ENCODE measurements at places on chromosomes 1 and 21. TPM values are rescaled to one million over a fixed set of nuclear protein-coding genes. Genes with fewer than 3 reads are reported as not detected.

DNA sequence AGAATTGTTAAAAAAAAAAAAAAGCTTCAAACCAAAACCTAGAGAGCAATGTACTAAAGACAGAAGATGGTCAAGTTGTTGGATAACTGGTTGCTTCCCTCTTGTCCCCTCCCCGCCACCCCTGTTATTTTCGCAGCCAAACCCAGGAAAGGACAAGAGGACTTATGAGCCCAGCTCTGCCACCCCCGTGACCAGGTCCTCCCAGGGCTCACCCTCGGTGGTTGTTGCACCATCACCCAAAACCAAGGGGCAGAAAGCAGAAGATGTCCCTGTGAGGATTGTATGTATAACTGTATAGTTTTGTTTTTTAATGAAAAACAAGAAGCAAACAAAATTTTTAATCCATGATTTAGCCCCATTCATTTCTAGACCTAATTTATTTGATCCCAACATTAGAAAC, 69.4 kb downstream of the VPS26C start:
- DNase-seq: no peak

GRCh38 chr1:168375566-168376300, 95.1 kb downstream of the TBX19 start:
- DNase-seq: no peak

GRCh38 chr21:18222346-18222745, 22.3 kb upstream of the CHODL start:
- DNase-seq: no peak

- DNase-seq: no peak
Measured at GRCh38 chr1:199843861-199844260, 183.6 kb upstream of the NR5A2 start.

GRCh38 chr1:94773296-94773809, 46.8 kb upstream of the SLC44A3 start:
- DNase-seq: no peak

DNA sequence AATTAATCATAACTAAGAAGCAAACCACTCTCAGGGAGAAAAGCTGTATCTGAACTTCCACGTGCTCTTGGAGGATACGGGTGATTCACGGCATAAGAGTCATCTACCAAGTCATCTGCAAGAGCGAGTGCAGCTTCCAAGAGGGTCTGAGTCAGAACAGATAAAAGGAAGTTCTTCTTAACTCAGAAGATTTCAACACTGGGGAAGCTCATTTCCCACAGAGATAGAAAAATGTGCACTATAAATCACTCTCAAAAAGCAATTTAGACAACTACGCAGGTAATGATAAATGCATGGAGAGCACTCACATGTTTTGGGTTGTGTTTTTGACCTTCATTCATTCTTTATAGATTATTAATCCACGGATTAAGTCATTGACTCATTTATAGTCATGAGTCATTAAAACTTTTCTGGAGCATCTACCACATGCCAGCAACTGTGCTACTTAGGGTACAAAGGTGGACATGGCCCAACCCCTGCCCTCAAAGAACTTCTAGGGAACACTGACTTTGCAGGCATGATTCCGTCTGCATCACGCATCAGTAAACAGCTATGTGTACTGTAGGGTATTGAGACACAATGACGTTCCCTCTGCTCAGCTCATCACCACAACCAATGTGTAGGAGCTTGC, 20.8 kb downstream of the KCNJ15 start:
- no peak for DNase-seq

DNA sequence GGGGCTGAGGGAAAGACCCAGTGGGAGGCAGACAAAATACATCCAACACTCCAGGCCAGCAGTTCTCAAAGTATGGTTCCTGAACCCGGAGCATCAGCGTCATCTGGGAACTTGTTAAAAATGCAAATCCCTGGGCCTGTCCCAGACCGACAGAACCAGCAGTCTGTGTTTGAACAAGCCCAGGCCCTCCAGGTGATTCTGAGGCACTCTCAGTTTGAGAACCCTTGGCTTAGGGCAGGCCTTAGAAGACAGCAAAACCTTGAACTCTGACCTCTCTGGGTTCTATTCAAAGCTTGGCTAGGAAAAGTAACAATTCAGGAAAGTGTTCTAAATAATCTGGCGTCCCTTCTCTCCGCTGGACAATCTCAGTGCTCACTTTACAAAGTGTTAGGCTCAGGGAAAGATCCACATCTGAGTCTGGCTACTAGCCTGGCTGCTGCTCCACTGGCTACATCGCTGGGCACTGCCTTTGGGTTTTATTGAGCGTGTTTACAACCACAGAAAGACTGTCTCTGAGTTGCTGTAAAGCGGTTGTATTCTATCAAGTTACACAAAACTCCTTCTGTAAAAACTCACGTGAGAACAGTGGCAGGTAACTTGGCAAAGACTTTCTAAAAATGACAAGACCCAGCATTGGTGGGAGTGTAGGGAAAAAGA, 166.1 kb downstream of the HIVEP3 start:
- no peak for DNase-seq

DNA sequence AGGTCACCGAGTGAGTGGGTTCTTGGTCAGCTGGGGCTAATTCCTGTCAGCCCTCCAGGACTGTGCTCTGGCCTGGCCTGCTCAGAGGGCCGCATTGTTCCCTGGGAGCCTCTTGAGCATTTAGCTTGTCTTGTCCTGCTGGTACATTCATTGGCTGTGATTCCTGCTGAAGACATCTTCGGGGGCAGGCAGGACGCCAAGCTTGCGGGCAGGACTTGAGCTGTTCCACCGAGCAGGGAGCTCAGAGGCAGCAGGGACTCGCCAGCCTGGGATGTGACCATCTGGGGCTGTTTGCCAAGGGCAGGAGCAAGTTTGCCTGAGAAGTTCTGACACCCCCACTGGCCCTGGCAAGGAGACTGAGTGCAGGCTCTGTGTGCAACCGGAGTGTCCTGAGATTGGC, 7.0 kb upstream of the SLC26A9 start:
- DNase-seq: no peak

GRCh38 chr1:164891615-164892014, 332.6 kb downstream of the PBX1 start:
- no peak for DNase-seq

DNA sequence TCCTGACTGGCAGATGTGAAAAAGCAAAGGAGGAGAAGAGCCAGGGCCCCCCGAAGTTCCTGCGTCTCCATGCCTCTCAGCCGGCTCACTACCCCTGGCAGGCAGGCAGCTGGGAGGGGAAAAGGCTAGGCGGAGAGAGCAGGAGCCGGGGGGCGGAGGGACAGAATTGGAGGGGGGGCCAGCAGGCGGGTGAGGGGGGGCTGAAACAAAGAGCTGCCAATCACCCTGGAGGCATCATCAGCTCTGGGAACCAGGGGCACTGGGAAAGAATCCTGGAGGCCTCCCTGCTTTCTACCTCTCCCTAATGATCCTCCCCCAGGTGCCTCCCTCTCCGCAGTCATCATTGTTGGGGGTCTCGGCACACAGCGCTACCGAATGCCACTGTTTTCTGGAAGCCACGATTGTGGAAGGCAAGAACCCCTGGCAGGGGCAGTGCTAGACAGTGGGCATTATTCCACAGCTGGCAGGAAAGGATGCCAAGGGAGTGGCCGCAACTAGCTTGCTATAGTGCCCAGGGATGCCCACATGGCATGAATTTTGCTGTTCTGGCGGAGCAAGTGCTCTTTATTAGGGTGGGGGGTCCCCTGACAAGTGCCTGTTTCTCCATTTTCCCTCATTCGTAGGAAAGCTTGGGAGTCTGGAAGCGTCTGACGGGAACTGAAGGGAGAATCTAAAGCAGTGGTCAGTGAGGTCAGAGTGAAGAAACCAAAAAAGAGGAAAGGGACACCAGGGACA, at the start of gene THBS3:
Gene THBS3, minus strand, starts transcription at position 92 of the 735 bp plus-strand sequence. Its CDS starts 21 bp downstream, at position 71.
- DNase-seq: no peak

GRCh38 chr1:200909071-200909470, 14.4 kb downstream of the INAVA start:
- no peak for DNase-seq

DNA sequence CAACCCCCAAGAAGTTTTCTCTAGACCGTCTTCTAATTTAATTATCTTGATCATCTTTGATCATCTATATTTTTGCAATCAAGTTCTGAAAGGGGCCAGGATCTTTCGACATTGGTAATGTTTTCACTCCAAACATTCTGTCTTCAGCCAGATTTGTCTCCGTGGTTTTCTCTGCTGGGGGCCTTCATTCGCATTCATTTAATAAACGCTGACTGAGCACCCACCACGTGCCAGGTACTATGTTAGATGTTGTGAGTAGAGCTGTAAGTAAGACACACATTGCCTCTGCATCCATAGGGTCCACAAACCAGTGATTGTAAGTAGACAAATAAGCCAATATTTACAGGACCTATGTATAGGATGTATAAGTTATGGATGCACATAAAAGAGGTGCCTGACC, 134.5 kb upstream of the MROH9 start:
- no peak for DNase-seq

- DNase-seq: no peak
Measured at GRCh38 chr21:39850333-39850732, 16.9 kb upstream of the PCP4 start.

GRCh38 chr1:219189021-219189824, 15.5 kb downstream of the LYPLAL1 start:
- no peak for DNase-seq

DNA sequence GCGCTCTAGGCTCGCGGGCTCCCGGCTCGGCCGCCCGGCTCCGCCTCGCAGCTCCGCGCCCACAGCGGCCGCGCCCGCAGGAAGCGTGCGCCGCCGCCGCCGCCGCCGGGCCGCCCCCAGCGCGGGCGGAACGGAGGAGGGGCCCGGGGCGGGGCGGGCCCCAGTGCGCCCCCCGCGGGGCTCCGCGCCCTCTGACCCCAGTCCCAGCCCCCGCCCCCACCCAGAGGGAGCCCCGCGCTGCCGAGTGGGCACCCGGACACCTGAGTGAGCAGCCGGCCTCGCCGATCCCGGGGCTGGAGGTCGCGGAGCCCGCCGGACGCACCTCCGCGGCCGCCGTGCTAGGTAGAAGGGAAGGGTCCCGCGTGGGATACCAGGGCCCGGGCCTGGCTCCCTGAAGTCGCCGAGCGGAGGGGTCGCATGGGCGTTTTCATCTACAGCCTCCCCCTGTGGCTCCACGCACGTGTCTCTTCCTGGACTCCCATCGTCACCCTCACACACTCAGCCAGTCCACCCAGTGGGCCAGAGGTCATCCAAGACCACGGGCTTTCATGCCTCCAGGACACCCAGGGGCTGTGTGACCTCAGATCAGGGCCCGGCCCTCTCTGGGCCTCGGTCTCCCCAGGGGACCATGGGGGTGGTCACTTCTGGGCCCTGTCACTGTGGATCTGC, at the start of gene SDC3:
Gene SDC3, minus strand, starts transcription at position 63 of the 669 bp plus-strand sequence. CDS start 172 bp downstream, outside the sequence.
- DNase-seq: no peak

- DNase-seq: peak; percentile 75
Measured at GRCh38 chr1:110783292-110783918, 89.5 kb upstream of the CD53 start.

DNA sequence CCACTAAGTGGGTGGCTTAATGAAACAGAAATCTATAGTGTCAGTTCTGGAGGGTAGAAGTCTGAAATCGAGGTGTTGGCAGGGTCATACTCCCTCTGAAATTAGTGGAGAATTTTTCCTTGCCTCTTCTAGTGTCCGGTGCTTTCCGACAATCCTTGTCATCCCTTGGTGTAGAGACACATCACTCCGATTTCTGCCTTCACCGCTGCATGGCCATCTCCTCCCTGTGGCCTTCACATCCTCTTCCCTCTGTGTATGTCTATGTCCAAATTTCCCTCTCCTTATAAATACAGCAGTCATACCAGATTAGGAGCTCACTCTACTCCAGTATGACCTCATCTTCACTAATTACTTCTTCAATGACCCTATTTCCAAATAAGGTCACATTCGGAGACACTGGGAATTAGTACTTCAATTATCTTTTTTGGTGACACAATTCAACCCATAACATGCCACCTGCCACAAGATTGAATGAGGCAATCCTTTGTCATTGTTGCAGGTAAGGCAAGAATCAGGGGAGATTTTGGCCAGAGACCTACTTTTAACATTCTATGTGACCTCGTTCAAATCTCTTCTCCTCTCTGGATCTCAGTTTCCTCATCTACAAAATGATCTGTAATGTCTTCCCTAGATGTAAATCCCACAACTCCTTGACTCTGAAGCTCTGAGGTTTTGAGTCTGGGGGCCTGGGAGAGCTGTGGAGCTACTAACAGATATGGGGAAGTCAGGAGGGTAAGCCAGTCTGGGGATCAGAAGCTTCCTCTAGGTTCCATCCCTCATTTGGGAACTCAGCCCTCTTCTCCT, 16.1 kb downstream of the NAV1 start:
- no peak for DNase-seq

- no peak for DNase-seq
Measured at GRCh38 chr1:38193040-38193439, 146.4 kb upstream of the POU3F1 start.

- no peak for DNase-seq
Measured at GRCh38 chr1:226676381-226676780, 62.7 kb downstream of the ITPKB start.

DNA sequence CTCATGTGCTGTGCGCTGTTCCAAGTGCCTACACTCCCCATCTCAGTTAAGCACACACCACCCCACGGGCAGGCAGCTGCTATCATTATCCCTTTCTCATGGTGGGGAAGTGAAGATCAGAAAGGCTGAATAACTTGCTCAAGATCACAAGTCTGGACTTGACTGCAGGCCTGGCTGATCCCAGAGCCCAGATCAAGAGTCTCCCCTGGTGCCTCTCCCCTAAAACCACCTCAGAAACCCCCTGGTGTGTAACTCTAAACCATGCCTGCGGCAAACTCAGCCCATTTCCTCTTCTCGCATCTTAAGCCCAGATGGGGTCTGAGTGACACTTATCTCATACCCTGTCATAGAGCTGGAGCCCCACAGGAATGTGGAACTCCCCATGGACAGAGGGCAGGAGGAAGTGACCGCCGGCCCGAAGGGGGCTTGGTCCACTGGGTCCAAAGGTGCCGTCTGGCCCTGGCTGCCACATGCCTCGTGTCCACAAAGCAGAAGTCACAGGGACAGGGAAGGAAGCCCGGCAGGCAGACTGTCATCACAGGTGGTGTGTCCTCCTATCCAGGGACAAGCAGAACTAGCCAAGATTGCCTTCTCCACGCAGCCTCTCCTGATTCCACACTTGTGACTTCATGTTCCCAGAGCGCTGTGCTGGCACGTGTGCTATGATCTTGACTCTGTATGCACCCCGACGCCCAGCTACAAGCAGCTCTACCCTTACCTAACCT, 92.1 kb downstream of the SYF2 start:
- DNase-seq: no peak

GRCh38 chr1:115411371-115412063, 73.5 kb upstream of the NGF start:
- no peak for DNase-seq

DNA sequence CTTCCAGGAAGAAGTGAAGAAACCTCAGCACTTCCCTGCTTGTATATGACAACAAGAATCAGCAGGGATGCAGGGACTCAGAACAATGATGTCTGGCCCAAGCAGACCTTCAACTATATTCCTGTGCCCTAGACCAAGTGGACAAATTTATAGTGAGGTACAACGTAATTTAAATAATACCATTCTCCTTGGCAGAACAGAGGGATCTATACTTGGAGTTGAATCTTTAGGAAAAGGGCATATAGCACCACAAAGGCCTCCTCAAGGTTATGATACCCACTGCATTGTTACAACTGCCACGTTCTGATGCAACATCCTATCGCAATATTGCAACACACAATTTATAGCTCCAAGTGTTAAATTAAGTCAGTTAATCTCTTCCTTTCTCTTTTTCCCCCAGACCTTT, 29.1 kb upstream of the GFI1 start:
- no peak for DNase-seq

CYP4A22 gene
- not detected for total RNA-seq

GBP6 gene
- not detected for total RNA-seq

EXOC8 gene
- total RNA-seq: 32.1 TPM

FAM72B gene
- total RNA-seq: 17.8 TPM

FCRL2 gene
- 0.64 TPM for total RNA-seq

USP33 gene
- total RNA-seq: 101 TPM

NFASC gene
- 0.31 TPM for total RNA-seq

FHAD1 gene
- total RNA-seq: not detected

C1QB gene
- 2.4 TPM for total RNA-seq

CHIA gene
- total RNA-seq: not detected

SNRPE gene
- 81.7 TPM for total RNA-seq
